Foreskin melanocyte (primary cell): ENCODE measurements at places on chromosomes 2 and 18.

DNA sequence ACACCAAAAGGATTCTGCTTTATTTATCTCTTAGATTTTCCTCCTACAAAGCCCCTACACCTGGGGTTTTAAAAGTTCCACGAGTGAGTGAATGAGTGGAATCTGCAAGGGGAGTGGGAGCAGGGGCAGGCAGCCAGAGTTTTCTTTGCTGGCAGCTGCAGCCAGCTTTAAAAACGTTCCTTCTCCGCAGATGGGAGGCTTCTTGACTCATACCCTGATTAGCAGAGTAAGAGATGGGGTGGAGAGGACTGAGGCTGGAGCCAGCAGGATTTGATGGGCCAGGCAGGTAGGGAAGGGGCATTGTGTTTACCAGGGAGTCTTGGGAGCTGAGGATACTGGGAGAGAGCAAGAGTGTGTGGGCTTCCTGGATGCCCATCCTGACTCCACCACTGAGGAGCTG lies 99.6 kb upstream of the TNP1 start:
- no peak for DNase-seq

DNA sequence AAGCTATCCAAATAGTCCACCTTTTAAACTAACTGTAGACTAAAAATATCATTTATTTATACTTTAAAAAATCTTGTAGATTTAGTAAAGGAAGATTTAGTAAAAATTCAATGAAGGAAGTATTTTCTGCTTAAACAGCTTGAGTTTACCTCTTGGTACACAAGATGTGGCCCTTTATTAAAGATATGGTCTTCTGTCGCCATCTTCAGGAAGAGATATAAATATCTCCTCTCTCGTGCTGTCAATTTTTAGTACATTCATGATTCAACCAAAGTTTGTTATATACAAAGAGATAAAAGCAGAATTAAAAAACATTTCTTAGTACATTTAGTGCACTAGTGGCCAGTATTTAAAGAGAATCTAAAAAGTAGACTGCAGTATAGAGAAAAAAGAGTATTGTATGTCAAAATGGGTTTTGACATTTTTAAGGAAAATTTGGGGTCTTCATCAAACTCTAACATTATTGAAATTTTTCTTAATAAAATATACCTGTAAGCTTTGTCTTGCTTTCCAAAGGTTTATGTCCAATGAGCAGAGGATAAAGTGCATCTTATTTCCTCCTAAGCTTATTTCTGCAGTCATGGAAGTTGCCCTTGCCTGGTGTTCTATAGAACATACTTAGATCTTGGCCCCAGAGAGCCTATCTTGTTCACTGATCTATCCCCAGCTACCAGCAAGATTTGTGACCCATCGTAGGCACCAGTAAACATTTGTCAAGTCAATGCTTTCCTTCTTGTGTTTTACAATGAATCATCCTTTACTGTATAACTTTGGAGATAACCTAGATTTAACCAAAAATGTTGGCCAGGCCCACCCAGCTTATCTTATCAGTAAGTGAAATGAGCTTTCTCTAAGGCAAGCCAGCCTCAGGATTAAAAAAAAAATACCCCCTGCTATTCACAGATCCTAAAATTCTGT lies 18.5 kb upstream of the EML6 start:
- peak; percentile 60 for DNase-seq

GRCh38 chr18:29712785-29713184 lies 1329.8 kb downstream of the DSC3 start:
- DNase-seq = no peak

DNA sequence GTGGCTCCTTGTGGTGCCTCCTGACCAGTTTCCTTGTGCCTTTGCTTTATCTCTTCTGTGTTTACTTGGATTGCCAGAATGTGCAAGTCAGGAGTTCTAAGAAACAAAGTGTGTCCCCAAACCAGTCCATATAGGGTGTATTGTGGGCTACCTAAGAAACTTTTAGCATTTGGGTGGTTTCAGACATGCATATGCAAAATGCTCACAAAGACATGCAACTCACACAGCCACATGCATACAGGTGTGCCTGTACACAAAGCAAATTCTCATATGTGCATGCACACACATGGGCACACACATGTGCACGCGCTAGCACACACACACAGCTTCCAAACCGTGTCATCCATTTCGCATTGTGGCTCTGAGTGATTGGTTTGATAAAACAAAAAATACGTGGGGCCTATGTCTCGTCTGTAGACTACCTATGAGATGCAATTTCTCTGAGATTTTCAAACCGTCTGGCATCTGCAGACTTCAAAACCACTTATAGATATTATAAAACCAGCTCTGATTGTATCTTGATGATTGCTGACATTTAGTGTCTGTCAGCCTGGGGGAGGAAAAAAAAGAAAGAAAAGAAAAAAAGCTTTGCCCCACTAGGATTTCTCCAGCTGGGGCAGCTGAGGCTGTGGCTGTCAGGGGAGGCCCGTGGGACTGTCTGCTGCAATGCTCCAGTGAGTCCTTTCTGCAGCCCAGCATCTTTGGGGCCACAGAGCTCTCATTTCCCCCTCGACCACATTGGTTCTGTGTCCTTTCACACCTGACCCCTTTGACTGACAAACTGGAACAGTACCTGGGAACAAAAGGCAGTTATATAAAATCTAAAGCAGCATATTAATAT lies 556.1 kb downstream of the CMPK2 start:
- DNase-seq = no peak

DNA sequence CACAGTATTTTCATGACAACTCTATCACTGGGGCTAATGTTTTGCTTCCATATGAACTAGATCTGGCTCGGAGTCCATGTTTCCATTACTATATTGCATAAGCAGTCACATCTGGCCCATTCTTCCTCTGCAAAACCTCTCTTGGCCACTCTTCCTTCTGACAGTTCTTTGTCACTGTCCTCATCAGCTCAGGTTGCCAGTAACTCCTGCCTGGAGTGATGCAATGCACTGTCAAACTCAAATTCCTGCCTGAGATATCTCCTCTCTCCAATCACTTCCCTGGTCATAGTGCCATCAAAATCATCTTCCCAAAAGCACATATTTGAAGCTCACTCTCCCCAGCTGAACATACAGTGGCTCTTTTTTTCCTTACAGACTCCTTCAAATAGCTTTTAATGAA lies 66.1 kb downstream of the COLEC12 start:
- no peak for DNase-seq

DNA sequence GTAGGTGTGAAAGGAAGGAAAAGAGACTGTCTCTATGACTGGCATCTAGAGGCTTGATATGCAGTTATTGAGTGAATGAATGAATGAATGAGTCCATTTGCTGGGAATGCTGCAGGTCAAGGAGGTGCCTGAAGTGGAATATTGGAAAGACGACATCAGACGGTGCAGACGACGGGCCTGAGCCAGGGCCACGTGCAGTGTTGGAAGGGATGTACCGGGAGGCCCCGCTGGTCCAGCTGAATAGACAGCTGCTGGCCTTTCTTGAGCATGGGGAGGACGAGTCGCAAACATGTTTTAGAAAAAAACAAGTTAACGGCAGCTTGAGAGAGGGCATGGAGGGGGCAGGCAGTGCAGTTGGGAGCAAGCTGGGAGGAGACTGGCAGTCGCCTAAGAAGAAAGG lies 237.1 kb upstream of the PXDN start:
- DNase-seq = no peak

GRCh38 chr2:68750592-68751396 lies 16.2 kb downstream of the ARHGAP25 start:
- no peak for DNase-seq

GRCh38 chr18:78906066-78906465 lies 73.6 kb upstream of the SALL3 start:
- DNase-seq = no peak
